SJSA1 (cell line): ENCODE measurements at places on chromosomes 2 and 18. TPM values are rescaled to one million over a fixed set of nuclear protein-coding genes. Genes with fewer than 3 reads are reported as not detected.

DNA sequence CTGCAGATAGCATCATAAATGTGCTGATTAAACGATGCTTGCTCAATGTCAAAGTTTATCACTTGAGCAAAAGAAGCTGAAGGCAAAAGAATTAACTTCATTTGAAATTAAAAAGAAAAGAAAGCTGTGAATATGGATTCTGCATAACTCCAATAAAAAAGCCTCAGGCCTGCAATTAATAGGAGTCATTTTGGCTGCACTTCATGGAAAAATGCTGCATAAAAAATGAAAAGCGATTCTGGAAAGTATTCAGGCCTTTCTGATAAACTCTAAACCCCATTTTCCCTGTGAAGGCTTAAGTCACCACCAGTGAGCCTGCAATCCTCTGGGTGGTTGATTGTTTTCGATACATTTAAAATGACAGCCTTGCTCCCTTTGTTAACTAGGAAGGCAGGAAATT is 1793.4 kb downstream of the SUCLG1 start:
- no peaks in the 10 kb centered on the region for H3K36me3 ChIP-seq
- no peaks in the 10 kb centered on the region for H3K4me1 ChIP-seq
- H3K27ac ChIP-seq: no peak overlapping the region
- no peak overlapping the region for H3K4me3 ChIP-seq
- no peaks in the 10 kb centered on the region for H3K27me3 ChIP-seq
- no peak for DNase-seq

DNA sequence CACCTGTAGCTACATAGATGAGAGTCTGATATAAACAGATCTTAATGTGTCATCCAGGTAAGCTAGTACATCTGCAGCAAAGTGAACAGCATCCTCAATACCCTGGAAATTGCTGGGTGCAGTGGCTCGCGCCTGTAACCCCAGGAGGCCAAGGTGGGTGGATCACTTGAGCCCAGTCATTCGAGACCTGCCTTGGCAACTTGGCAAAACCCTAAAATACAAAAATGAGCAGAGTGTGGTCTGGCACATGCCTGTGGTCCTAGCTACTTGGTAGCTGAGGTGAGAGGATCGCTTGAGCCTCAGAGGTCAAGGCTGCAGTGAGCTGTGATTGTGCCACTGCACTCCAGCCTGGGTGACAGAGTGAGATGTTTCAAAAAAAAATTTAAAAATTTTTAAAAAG is 233.9 kb upstream of the SP5 start:
- no peaks in the 10 kb centered on the region for H3K27me3 ChIP-seq
- no peak for DNase-seq
- no peak overlapping the region for H3K4me3 ChIP-seq
- H3K36me3 ChIP-seq: no peaks in the 10 kb centered on the region

DNA sequence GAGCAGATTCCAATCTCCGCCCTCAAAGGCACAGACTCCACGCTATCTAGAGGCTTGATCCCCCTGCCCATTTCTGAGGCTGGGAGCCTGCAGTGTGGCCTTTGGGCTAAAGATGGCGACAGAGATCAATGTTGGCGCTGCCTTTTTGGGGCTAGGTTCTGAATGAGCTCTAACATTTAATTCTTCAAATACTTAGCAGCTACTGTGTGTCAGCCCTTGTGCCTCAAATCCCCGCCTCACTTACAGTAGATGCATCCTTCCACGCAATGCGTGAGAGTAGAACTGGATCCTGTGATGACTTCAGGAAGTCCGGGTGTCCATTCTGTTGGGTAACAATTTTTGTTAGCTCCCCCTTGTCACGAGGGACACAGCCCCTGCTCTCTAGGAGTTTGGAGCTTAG is 12.4 kb downstream of the IL1F10 start:
- no peaks in the 10 kb centered on the region for H3K4me1 ChIP-seq
- H3K27ac ChIP-seq: no peak overlapping the region
- H3K36me3 ChIP-seq: no peaks in the 10 kb centered on the region

GRCh38 chr2:197378494-197379307 is 56.1 kb downstream of the SF3B1 start:
- no peaks in the 10 kb centered on the region for H3K27me3 ChIP-seq
- no peak for DNase-seq
- H3K36me3 ChIP-seq: no peaks in the 10 kb centered on the region
- H3K4me3 ChIP-seq: no peak overlapping the region
- peaks cover 5% of the 10 kb centered on the region; the same call in 1 of the 2 replicates for H3K4me1 ChIP-seq
- no peak overlapping the region for H3K27ac ChIP-seq

The SIX2 gene
- total RNA-seq: 3.6 and 5.6 TPM in 2 replicates

The MEIS1 gene
- 4.2 and 6.2 TPM in 2 replicates for total RNA-seq
